HFFc6 (cell line): ENCODE measurements at places on chromosomes 3 and 15.

DNA sequence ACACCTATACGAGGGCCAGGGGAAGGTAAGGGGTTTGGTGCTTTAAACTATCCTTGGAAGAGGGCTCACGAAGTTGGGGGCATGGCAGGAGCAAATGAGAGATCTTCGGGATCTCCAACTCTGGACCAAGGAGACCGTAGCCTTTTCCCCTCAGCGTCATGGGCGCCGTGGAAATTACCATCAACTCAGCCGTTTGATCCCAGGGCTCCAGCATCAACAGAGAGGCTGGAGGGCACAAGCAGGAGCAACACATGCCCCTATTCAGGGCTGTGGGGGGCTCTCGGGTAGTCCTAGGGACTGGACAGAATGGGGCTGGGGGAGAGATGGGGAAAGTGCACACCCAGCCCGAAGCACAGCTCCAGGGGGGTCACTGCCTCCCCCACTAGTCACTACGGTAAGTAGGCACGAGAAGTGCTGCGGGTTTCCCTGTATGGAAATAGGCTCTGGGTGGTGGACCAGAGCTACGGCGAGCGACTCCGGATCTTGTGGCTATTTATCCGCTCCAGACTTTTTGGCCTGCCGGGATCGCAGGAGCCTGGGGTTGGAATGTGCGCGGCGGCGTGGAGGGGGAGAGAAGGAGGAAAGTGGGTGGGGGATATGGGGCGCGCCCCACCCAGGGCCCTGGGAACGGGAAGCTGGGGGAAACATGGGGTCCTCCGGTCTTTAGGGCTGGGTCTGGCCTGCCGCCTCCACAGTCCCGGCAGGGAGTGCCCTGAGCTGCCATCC lies 539 bp upstream of the LAMB2 start:
- H3K27me3 ChIP-seq = peaks cover 4% of the 10 kb centered on the region; the same call in 1 of the 2 replicates
- peaks cover 26% of the 10 kb centered on the region for H3K4me1 ChIP-seq
- peaks cover 24% of the 10 kb centered on the region for H3K36me3 ChIP-seq
- H3K27ac ChIP-seq = peak overlapping the region; percentile 96
- peak; percentile 81 for DNase-seq
- peak overlapping the region; percentile 90 for H3K4me3 ChIP-seq

DNA sequence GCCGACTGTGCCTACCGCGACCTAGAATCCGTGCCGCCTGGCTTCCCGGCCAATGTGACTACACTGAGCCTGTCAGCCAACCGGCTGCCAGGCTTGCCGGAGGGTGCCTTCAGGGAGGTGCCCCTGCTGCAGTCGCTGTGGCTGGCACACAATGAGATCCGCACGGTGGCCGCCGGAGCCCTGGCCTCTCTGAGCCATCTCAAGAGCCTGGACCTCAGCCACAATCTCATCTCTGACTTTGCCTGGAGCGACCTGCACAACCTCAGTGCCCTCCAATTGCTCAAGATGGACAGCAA lies 1.4 kb downstream of the ISLR start:
- no peaks in the 10 kb centered on the region for H3K36me3 ChIP-seq
- no peak for DNase-seq
- H3K27me3 ChIP-seq = peaks cover 3% of the 10 kb centered on the region; the same call in 1 of the 2 replicates
- H3K27ac ChIP-seq = no peak overlapping the region
- H3K4me3 ChIP-seq = no peak overlapping the region

DNA sequence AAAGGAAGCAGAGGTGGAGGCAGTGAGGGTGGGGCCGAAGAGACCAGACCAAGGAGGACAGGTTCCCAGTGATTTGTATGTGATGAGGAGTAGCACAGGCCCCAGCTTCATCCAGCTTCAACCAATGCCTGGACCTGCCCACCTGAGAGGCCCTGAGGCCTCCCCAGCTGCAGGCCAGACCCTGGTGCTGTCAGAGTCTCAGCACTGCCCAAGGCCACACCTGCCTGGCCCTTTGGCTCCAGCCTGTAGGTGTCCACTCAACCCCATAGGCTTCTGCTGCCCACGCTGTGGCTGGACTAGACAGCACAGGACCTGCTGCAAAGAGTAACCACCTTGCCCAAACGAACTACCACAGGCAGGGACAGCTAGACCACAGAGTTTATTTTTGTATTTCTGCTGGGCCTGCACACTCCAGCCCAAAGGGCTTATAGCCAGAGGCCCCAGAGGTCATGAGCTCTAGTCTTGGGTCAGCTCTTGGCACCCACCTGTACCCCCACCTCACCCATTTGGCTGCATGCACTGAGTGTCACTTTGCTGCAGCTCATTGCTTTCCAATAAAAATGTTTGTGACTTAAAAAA lies 81.9 kb upstream of the CDV3 start:
- peaks cover 7% of the 10 kb centered on the region for H3K27me3 ChIP-seq
- H3K4me1 ChIP-seq = peaks cover 24% of the 10 kb centered on the region
- DNase-seq = no peak
- no peak overlapping the region for H3K27ac ChIP-seq

DNA sequence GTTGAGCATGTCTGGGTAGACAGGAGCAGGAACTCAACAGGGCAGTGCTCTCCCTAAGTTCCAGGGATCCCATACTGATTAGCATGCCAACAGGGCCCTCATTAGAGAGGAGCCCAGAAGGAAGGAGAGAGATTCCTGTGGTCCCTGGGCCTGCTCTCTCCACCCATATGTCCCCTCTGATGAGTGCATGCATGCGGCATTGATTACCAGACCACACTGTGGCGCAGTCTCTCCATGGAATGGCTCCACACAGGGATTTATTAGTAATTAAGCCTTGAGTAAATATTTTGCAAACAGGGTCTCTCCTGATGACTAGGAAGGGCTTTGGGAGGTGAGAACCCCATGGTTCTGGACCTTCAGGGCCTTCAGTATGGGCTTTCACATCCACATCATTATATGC lies 60.0 kb upstream of the ST8SIA2 start:
- no peak for DNase-seq
- peaks cover 4% of the 10 kb centered on the region; the same call in 1 of the 2 replicates for H3K36me3 ChIP-seq
- no peaks in the 10 kb centered on the region; the same call in 1 of the 2 replicates for H3K27me3 ChIP-seq
- no peak overlapping the region for H3K27ac ChIP-seq

DNA sequence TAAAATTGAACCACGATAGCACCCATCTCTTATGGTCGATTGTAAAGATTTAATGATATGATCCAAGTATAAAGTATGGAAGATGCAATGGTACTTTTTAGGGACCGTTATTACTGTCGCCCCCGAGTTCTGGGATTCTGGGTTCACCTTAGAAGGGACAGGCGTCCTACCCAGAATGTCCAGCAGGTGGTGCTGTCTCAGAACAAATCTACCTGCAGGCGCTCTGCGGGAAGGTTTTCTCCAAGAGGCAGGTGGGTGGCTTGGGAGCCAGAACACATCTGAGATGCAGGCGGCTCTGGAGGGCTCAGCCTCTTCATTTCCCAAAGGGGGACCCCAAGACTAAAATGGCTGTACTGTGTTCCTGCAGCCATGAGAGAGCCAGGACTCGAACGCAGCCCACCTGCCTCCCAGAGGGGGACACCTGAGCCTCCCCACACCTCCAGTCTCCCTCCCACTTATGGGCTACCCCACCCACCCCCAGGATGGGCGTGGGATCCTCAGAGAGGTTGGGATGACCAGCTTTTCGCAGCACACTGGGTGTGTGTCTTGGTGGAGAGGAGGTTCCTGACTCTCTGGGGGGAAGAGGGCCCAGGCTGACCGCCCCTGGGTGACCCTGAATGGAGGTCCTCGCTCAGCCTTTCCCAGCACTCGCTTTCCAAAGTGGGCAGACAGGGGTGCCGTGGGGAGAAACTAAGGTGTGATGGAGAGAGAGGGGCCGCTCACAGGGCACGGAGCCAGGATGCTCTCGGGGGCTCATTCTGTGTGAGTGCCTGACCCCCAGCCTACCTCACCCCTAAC lies 28.1 kb upstream of the CORO2B start:
- no peak overlapping the region for H3K27ac ChIP-seq
- H3K36me3 ChIP-seq = no peaks in the 10 kb centered on the region
- peaks cover 22% of the 10 kb centered on the region for H3K4me1 ChIP-seq

DNA sequence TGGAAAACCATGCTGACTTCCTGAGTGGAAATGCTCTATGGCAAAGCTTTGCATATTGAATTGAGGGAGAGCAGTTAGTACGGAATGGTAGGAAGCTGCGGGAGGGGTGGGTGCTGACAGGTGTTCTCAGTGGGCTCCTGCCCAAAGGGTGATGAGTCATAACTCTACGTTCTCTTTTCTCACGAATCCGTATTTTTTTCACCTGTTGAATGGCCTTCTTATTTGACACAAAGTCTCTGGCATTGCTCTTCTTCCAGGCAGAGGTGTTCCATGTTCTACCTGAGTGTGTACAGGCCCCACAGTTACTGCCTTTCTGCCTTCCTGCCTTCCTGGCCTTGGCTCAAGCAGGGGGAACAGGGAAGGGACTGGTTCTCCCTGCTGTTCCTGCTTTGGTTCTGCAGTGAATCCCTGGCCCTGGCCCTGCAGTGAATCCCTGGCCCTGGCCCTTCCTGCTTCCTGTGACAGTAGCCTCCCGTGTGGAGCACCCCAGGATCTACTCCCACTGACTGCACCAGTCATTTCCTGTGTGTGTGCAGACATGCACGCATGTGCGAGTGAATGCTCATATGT lies 31.9 kb downstream of the TRAK1 start:
- peaks cover 23% of the 10 kb centered on the region for H3K36me3 ChIP-seq
- peaks cover 55% of the 10 kb centered on the region for H3K4me1 ChIP-seq
- peak overlapping the region; percentile 84 for H3K27ac ChIP-seq
- peak; percentile 39 for DNase-seq

DNA sequence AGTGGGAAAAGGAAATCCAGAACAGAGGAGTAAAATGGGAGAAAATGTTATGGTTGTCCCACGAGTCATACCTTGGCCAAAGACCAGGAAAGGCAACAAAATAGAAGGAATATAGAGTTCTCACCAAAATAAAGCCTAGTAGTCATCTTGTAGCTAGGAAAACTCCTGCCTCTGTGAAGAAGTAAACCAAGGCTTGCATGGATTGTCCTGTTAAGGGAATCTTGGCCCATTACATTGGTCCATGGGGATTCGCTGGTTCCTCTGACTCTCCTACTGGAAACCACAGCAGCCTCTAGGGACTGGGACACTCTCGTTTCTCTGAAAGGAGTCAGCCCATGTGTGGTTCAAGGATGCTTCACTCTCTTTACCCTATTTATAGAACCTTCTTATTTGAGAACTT lies 62.9 kb upstream of the FNDC3B start:
- peak; percentile 48 for DNase-seq
- H3K4me1 ChIP-seq = peaks cover 14% of the 10 kb centered on the region

DNA sequence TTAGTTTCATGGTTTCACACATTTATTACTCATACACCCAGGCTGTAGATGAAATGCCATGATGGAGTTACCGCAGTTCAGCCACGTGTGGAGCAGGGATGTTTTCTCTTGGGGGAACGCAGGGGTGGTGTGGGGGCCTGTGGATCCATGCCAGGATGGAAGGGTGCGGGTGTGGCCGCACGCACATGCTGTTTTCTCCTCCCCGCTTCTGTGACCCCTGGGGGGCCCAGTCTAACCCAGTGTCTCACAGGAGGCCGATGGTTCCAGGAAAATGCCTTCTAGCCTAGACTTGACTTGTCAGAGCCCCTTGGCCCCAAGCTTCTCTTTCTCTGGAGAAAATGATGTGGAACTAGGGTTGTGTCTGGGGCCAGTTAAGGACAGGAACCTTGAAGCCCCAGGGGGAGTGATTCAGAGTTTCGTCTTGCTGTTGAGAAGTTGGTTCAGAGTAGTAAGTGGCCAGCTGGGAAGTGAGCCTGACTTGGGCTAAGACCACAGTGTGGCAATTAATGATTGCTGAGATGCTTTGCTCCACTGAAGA lies 240.4 kb upstream of the BHLHE40 start:
- H3K27me3 ChIP-seq = peaks cover 4% of the 10 kb centered on the region; the same call in 1 of the 2 replicates
- H3K36me3 ChIP-seq = peaks cover 10% of the 10 kb centered on the region
- H3K4me1 ChIP-seq = peaks cover 46% of the 10 kb centered on the region
- DNase-seq = peak; percentile 22

DNA sequence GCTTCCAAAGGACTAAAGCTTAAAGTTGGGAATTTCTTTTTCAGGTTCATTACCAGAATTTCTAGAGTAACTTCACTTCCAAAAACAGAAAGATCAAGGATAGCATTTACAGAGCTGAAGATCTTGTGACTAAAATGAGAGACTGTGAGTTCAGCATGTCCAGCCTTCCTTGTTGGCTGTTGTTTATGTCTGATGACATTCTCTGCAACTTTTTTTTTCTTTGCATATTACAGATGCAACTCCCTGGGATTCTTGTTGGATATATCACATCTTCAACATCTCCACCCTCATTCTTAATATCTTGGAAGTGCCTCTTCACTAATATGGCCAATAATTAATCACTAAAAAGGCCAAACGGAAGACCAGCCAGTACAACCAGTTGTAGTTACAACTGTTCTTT lies 86.2 kb upstream of the FRMD4B start:
- no peak overlapping the region for H3K27ac ChIP-seq
- no peaks in the 10 kb centered on the region for H3K4me1 ChIP-seq
- H3K27me3 ChIP-seq = peaks cover 5% of the 10 kb centered on the region; the same call in 1 of the 2 replicates
- no peak for DNase-seq

DNA sequence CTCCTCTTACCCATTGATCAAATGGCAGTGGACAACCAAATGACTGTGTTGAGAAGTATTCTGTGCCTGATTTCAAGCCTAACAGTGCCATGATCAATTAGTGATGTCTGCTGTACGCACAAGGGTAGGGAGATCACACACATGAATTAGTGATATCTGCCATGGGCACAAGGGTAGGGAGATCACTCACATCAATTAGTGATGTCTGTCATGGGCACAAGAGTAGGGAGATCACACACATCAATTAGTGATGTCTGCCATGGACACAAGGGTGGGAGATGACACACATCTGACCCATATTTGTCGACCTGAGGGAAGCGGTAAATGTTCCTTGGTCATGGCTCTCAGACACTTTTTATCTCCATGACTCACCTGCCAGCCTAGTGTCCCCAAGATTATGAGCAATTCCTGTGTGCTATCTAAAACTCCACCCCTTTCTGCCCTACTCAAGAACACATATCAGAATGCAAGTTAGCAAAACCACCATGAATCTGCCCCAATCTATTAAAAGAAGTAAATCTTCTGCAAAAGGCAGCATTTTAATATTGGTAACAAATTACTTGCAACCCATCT lies 165.0 kb downstream of the NTRK3 start:
- H3K4me1 ChIP-seq = no peaks in the 10 kb centered on the region
- no peak for DNase-seq
- no peak overlapping the region for H3K27ac ChIP-seq
- no peaks in the 10 kb centered on the region for H3K36me3 ChIP-seq
- no peaks in the 10 kb centered on the region; the same call in 1 of the 2 replicates for H3K27me3 ChIP-seq

GRCh38 chr15:27499191-27499590 lies 528.2 kb downstream of the GABRG3 start:
- no peaks in the 10 kb centered on the region; the same call in 1 of the 2 replicates for H3K27me3 ChIP-seq
- H3K4me1 ChIP-seq = no peaks in the 10 kb centered on the region
- H3K27ac ChIP-seq = no peak overlapping the region
- no peak for DNase-seq
- H3K4me3 ChIP-seq = no peak overlapping the region

GRCh38 chr3:57971975-57972374 lies 36.2 kb upstream of the FLNB start:
- H3K27ac ChIP-seq = peak overlapping the region; percentile 60; the same call in 1 of the 2 replicates
- H3K4me1 ChIP-seq = peaks cover 65% of the 10 kb centered on the region
- no peaks in the 10 kb centered on the region for H3K27me3 ChIP-seq
- DNase-seq = no peak
- H3K36me3 ChIP-seq = no peaks in the 10 kb centered on the region
- no peak overlapping the region for H3K4me3 ChIP-seq

- H3K4me3 ChIP-seq = no peak overlapping the region
- H3K36me3 ChIP-seq = peaks cover 17% of the 10 kb centered on the region
- DNase-seq = no peak
- no peaks in the 10 kb centered on the region for H3K27me3 ChIP-seq
- H3K27ac ChIP-seq = no peak overlapping the region
These were observed 19.5 kb upstream of the BSN start for GRCh38 chr3:49534581-49535441.

- peak overlapping the region; percentile 52; the same call in 1 of the 2 replicates for H3K27ac ChIP-seq
- no peak overlapping the region for H3K4me3 ChIP-seq
- H3K36me3 ChIP-seq = peaks cover 22% of the 10 kb centered on the region
- H3K4me1 ChIP-seq = peaks cover 39% of the 10 kb centered on the region
These were observed 3.9 kb downstream of the KATNBL1 start for GRCh38 chr15:34206011-34206410.
